ENCODE measurements at places on chromosomes 1 and 21.

DNA sequence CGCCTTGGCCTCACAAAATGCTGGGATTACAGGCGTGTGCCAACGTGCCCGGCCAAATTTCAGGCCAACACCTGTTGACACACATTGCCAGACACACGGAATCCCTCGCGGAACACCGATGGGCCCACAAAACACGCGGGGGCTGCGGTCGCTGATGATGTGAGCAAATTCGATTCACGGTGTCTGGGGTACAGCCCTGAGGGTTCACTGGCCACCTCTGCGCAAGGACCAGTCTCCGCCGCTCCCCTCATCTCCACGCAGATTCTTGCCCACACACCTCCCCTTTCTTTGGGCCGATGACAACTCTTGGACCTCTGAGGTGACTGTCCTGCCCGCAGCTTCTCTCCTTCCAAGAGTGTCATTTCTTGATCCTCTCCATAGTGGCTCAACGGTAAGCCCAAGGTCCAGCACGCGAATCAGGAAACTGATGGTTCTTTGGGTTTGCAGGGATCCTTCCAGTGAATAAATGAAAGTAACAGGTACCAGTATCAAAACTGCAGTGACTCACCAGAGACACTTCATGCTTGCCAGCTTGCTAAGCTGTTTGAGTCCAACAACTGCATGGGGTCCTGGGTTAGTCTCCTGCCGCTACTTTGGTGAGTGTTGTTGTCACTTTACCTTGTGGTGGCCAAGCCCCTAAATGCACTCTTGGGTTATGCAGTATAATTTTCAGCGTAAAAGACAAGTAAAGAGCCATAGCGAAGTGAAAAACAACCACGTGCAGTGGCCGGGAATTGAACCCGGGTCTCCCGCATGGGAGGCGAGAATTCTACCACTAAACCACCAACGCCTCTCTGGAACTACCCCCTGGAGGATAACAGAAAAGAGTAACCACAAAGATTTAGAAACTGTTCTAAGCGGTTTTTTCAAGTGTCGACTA, 11.0 kb upstream of the RNU1-3 start:
- no peak for DNase-seq

DNA sequence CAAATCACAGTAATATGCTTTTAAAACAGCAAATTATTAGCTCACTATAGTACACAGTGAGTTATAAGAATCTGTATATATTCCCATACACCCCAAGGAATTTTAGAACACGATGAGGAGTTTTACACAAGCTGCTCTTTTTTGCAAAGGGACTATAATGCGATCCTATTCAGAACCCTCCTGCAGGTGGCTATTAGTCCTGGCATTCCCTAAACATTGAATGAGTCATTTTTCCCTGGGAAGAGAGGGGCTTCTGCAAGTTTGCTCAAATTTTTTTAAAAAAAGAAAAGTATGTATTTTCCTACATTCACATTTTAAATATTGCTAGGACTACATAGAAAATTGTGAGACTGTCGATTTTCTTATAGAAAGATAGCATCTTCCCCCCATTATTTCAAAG, 106.3 kb downstream of the COL11A1 start:
- no peak for DNase-seq

DNA sequence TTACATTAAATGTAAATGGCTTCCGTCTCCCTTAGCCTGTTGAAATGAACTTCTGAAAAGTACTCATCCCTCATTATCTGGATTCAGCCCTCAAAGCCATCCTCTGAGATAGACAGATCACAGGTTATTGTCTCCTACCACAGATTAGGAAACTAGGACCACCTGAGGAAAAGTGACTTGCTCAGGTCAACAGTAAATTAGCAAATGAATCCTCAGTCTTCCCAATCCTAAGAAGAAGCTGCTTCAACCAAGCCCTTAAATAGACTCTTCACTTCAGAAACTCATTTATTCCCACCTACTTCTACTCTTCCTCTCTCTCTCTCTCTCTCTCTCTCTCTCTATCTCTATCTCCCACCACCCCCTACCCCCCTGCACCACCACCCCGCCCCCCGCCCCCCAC, 152.3 kb downstream of the DMRTA2 start:
- DNase-seq: no peak

- DNase-seq: no peak
Measured at GRCh38 chr21:31801551-31802219, 69.8 kb upstream of the SCAF4 start.

- no peak for DNase-seq
Measured at GRCh38 chr1:34188418-34188817, 11.7 kb downstream of the C1orf94 start.

- DNase-seq: no peak
Measured at GRCh38 chr1:31788825-31789256, 24.7 kb upstream of the ADGRB2 start.

DNA sequence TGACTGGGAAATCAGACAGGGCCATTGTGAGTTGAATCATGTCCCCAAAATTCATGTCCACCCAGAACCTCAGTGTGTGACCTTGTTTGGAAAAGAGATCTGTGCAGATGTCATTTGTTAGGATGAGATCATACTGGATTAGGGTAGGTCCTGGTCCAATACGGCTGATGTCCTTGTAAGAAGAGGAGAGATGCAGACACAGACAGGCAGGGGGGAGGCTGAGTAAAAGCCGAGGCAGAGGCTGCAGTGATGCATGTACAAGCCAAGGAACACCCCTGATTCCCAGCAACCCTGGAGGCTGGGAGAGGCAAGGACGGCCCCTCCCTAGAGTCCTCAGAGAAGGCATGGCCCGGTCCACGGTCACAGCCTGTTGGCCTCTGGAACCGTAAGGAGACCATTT, 15.9 kb upstream of the NPPB start:
- DNase-seq: no peak

DNA sequence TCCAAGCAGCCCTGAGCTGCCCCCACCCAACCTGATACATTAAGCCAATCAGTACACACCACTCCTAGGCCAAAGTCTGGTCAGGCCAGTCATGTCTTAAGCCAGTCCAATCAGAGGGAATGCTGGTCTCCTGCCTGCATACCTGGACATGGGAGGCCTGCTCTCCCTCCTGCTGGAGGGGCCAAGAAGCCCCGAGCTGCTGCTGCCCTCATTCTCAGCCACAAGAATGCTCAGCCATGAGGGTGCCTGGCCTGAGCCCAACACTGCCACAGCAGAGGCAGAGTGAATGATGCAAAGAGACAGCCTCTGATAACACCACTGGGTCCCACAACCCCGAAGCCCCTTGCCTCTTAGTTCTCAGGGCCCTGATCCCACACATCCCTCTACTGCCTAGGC, 23.0 kb downstream of the CHD5 start:
- no peak for DNase-seq

DNA sequence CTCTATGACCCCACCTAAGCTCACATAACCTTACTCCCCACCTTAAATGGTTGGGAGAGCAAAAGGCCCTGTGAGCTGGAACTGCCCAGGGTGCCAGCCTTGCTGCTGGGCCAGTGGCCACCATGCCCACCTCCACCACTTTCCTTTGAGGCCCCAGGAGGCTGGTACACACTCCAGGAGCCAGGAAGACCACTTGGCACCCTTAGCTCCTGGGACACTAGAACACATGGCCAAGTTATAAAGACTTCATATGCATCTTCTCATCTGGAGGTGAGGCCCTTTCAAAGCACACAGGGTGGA, 21.9 kb downstream of the CAPZB start:
- DNase-seq: no peak

- DNase-seq: no peak
Measured at GRCh38 chr1:222691016-222691415, 21.3 kb downstream of the AIDA start.

DNA sequence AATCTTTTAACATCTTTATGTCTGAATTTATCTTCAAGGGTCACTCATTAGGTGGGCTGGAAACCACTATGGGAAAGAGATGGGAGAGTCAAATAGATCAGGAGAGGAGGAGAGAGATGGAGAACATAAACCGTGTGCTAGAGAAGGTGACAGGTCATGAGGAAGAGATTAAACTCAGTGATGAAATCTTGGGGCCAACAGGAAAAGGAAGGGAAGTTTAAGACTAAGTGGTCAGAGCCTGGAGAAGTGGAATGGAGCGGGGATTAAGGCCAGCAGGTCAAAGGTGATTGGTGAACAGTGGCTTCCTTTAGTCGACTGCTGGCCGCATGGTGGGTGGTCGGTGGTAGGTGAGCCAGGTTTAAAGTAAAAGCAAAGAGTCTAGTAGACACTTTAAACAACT, 169.3 kb upstream of the IVNS1ABP start:
- no peak for DNase-seq

GRCh38 chr1:221900678-221901077, 158.8 kb upstream of the DUSP10 start:
- DNase-seq: no peak

GRCh38 chr1:211538287-211538686, 40.7 kb downstream of the SLC30A1 start:
- no peak for DNase-seq

- DNase-seq: no peak
Measured at GRCh38 chr1:186194107-186194756, 180.8 kb downstream of the TPR start.

GRCh38 chr1:184826001-184826400, 71.3 kb upstream of the EDEM3 start:
- DNase-seq: no peak

GRCh38 chr1:80066060-80066459, 1059.5 kb upstream of the ADGRL4 start:
- DNase-seq: no peak

DNA sequence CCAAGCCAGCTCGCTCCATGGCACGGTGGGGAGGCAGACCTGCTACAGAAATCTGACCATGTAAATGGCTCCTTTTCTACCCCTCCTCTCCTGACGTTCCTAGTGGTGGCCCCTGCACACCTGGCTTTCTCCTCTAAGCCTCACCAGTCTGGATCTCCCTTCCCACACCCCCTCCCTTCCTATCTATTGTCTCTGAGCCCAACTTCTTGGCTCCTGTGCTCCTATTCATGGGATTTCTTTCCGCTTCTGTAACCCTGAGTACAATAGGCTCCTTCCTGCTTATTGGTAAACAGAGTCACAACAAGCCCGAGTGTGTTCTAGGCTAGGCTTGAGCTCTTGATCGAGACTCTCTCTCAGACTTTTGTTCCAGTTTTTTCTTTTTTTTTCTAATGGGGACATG, 17.6 kb downstream of the OPTC start:
- no peak for DNase-seq

GRCh38 chr21:46128106-46128932, 27.1 kb downstream of the FTCD start:
- no peak for DNase-seq

GRCh38 chr1:153431928-153432327, 15.6 kb downstream of the S100A7A start:
- DNase-seq: no peak

DNA sequence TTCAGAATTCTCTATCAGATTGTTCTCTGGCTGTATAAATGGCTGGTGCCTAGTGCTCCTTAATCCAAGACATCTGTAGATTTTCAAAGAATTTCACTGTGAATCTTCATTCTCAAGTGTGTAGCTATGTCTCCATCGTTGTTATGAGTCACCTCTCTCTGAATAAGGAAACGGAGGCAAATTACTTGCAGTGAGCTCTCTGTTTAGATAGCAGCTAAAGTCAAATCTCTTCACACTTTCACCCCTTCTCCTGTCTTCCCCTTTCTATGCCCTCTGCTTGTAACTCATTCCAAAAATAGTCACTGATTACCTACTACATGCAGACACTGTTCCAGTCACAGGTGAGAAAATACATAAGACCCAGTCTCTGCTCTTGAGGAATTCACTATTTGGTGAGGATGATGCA, 39.7 kb downstream of the CHML start:
- DNase-seq: no peak

DNA sequence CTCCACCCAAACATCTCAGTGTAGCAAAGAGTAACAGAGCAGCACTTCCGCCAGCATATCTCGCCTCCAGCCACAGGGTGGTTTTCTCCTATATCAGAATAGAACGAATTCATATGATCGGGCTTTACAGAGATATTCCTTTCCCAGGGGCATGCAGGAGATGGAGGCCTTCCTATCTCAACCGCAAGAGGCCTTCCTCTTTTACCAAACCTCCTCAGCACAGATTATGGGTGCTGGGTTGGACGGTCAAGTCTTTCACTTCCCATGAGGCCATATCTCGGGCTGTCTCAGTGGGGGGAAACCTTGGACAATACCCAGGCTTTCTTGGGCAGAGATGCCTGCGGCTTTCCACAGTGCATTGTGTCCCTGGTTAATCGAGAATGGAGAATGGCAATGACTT, 65.8 kb downstream of the OVGP1 start:
- no peak for DNase-seq

DNA sequence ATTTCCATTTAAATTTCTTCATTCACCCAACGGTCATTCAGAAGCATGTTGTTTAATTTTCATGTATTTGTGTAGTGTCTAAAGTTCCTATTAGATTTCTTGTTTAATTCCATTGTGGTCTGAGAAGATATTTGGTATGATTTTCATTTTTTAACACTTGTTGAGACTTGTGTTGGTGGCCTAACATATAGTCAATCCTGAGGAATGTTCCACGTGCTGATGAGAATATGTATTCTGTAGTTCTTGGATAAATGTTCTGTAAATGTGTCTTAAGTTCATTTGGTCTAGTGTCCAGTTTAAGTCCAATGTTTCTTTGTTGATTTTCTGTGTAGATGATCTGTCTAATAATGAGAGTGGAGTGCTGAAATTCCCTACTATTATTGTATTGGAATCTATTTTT, 22.7 kb upstream of the LCE5A start:
- DNase-seq: no peak

DNA sequence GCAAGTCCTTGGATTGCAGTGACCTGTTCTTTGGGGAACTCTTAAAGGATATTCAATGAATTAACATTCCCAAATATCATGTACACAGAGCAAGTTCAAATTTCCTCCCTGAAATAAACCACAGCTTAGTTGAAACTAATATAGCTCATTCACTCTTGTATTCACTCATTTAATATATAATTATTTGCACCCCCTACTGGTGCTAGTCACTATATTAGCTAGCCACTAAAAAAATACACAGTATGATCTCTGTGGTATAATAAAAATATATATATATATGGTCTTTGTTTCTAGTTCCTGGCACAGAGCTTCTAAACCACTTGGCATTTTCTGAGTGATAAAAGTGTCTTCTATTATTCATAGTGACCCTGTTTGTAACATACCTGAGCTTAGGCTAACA, 177.3 kb upstream of the LYPLAL1 start:
- DNase-seq: no peak

DNA sequence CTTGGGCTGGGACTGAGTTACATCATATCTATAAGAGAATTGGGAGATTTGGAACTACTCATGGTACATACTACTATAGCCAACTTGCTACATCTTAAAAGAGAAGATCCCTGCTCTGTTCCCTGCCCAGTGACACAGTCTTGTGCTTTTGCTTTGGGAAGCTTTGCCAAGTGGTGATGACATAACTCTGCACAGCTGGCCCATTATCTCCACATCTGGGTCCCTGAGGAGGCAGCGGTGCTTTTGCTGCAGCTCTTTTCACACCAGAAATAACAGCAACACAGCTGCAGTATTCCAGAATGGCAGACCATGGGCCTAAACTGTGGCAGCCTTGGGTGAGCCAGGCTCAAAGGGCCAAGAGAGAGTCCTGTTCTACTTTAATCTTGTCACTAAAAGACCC, 296.0 kb downstream of the HHAT start:
- no peak for DNase-seq
